Astrocyte of the spinal cord (primary cell): ENCODE measurements at places on chromosomes 13 and 19.

- DNase-seq: no peak
Observed at GRCh38 chr19:2288818-2289713, 7.1 kb upstream of the PEAK3 start.

DNA sequence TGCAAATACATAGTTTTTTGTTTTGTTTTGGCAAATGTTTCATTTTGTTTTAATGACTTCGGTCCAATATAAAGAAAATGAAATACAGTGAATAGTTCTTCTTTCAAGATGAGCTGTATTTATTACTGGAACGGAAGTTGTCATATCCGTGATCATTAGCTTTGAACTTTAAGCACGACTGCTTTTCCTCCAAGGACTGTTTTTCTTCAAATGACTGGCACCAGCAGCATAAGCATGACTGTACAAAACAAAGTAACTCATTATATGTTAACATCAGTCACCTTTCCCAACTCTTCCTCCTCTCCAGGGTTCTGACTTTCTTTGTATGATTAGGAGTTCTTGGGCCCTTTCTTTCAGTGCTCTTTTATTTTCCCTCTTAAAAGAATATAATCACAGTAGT is 20.5 kb downstream of the EDNRB start:
- DNase-seq: no peak

- DNase-seq: no peak
Observed at GRCh38 chr19:49458567-49458903, 5.5 kb downstream of the ALDH16A1 start.

GRCh38 chr13:113816946-113817859 is 46.7 kb downstream of the GAS6 start:
- DNase-seq: peak; percentile 75

- no peak for DNase-seq
Observed at GRCh38 chr19:54521022-54521859, 18.6 kb downstream of the LAIR2 start.

DNA sequence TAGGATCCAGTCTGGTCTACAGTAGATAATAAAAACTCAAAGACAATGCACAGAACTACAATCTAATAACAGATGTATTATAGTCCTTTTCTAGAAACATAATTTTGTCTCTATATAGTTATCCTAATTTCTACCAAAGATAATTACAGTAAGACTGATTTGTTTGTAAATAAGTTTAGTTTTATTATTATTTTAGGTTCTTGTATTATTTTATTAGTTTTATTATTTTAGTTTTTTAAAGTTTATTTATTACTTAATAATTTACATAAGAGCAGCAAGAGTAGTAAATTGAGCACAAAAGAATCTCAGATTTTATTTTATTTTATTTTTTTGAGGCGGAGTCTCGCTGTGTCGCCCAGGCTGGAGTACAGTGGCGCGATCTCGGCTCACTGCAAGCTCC is 22.3 kb upstream of the ZNF227 start:
- no peak for DNase-seq

DNA sequence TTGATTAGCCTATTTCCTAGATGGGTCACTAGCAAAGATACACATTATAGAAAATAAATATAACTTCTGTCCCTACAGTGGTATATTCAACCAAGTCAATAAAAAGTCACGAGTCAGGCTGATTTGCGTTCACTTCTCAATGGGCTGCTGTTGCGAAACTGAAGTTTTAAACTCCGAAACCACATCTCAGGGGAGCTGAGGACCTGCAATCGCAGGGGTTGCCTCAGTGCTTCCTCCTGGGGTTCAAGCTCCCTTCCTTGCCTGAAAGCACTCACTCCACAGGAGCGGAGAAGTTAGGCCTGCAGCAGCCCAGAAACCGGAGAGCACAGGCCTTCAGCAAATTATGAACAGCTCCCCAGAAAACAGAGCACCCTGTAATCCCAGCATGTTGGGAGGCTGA is 39.6 kb downstream of the RAB20 start:
- DNase-seq: no peak

DNA sequence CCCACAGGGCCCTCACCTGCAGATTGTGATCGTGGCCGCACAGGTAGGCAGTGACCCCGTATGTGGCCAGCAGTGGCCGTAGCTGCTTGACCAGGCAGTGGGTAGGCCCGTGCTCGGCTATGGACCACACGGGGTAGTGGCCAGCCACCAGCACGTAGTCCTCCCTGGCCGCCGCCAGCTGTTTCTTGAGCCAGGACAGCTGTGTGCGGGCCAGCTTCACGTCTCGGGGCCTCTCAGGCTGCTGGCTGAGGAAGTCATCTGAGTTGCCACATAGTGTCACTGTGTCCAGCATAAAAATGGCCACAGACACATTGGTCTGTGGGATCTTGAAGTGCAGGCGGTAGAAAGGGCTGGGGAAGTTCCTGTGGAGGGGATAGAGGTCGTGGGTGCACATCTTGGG is 1.2 kb downstream of the ACP5 start:
- DNase-seq: no peak

DNA sequence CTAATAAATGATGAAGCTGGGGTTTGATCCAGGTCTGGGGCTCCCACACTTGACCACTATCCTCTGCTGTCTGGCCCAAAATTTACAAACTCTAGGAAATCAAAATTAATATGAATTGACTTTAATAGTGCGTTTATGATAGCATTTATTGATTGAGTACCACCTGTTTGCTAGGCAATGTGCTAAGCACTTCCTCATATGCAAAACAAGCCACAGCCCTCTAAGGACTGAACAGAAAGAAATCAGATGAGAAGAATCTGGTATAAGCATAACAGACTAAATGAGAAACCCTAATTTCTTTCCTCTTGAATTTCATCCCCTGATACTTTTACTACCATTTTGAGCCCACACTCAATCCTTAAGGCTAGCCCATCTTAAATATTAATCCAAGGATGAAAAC is 6.6 kb upstream of the MLNR start:
- no peak for DNase-seq

GRCh38 chr19:42324655-42325307 is 654 bp upstream of the MEGF8 start:
- no peak for DNase-seq

DNA sequence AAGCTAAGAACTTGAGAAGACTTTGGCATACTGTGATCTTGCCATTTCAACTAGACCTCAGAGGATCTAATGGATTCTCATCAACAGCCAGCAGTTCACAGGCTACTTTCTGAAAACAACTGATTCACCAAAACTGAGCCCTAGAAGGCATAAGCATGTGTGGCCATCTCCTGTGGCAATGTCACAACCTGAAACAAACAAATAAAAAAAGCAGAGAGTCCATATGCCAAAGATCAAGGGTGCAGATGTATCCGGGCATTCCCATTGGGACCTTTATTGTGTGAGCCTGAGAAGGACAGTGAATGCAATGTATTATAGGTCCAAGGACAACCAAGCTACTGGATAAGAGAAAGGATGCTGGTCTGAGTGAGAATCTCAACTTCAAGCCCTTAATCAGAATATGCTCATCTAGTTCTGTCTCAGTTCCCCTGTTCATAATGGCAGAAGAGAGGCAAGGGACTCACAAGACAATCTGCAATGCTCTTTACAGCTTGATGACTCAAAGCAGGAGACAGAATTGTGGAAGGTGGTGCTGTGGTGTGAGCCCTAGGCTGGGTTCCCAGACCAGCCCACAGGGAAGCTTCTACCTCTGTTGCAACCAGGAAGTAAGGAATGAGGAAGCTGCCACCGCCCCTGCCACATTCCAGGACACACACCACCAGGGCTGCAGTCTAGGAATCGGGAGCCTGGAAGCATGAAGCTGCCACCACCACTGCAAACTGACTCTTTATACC is 133.7 kb downstream of the RAP2A start:
- no peak for DNase-seq

DNA sequence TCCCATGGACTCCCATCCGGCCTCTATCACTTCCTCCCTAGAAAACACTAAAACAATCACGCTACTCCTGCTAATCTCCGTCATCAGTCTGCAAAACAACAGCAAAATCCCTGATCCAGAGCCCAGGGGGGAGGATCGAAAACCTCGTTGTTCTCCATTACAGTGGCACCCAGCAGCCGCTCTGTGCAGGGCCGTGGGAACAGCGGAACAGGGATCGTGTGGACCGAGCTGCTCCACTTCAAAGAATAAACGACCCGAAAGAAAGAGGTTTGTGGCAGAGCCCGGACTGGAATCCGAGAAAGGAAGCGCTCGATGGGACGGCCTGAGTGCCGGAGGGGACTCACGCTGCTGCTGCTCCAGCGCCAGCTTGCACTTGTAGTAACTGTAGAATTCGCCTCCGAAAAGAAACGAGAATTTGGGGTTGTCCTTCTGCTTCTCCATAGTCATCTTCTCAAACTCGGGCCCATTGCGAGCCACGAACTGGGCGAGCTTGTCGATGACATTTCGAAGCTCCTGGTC is 652 bp downstream of the CHERP start:
- no peak for DNase-seq

DNA sequence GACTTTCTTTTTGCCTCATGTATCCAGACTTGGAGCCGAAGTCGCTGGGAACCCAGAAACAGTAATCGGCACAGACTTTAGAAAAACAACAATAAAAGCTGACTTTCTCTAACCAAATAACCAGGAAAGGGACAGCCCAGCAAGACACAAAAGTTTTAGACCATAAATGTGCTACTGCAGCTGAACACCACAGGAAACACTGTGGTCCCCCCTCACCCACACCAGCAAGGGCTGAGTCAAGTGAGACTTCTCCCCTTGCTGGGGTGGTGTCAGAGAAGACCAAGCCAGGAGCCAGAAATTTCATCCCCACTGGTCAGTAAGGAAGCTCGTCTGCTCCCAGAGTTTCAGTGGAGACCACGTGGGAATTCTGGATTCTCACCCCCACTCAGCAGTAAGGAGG is 70.6 kb downstream of the ESD start:
- no peak for DNase-seq

DNA sequence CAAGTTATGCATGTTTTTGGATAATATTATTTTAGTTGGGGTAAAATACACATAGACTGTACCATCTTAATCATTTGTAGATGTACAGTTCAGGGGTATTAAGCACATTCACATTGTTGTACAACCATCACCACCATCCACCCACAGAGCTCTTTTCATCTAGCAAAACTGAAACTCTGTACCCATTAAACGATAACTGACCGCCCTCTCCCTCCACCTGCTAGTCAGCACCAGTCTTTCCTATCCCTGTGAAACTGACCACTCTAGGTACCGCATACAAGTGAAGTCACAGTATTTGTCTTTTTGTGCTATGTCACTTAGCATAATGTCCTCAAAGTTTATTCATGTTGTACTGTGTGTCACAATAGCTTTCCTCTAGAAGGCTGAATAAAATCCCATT is 60.2 kb upstream of the GTF2F2 start:
- no peak for DNase-seq

- no peak for DNase-seq
Observed at GRCh38 chr19:17544418-17544817, 11.0 kb upstream of the COLGALT1 start.

DNA sequence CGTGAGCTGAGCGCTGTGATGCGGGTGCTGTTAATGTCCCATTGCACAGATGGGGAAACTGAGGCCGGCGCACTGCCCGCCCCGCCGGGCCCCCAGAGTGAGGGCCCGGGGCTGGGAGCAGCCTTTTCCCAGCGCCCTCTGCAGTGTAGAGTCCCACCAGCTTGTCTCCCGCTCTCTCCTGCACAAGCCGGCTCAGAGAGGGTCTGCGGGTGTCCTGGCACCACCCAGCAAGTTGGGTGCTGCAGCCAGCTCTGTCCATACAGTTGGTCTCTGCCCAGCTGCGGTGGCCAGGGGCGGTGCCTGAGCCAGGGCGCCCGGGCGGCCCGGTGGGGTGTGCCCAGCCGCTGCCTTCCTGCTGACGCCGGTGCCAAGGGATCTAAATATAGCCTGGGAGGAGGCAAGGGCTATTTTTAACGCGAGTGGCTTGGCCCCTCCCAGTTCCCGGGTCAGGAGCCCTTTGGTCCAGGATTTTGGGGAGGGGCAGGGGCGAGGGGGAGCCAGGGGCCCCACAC is 19.3 kb downstream of the GADD45B start:
- DNase-seq: peak; percentile 61
